ENCODE measurements at places on chromosomes 3 and 15.

DNA sequence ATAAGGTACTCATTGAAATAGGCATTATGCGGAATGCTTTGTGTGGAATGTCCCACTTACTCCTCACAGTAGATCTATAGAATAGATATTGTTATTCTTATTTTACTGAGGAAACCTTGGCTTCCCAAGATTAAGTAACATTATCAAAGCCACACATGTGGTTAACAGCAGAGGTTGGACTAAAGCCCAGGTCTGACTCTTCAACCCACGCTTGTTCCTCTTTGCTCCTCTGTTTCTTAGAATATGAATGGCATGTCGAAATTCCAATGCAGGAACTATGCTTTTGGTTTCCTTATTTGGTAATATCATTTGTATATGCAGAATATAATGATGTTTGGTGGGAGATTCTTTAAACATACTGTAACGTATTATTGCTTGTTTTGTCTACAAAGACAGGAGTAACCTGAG lies 818.8 kb upstream of the LMCD1 start:
- DNase-seq, result no peak

GRCh38 chr15:22895465-22896190 lies 57.2 kb downstream of the NIPA2 start:
- no peak for DNase-seq

GRCh38 chr3:72453706-72454105 lies 394.5 kb downstream of the SHQ1 start:
- no peak for DNase-seq

DNA sequence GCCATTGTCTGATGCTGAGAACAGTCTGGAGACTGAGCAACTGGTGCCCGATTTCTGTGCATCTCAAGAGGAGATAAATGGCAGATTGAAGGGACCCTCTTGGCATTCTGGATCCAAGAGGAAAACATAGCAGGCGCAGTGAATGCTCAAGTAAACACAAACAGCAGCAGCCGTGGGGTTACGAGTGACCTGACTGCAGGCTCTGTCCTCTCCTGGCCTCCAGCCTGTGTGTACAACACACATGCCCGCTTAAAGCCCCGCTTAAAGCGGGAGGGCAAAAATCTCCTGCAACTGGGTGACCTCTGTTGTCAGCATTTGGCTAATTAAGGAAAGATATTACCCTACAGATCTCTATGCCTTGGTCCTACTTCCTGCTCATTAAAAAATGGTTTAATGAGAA lies 120.5 kb downstream of the GREM1 start:
- DNase-seq, result no peak

- DNase-seq, result no peak
Measured at GRCh38 chr3:174547801-174548435, 311.2 kb upstream of the NAALADL2 start.
